ENCODE measurements at places on chromosomes 2 and 18. TPM values are rescaled to one million over a fixed set of nuclear protein-coding genes. Genes with fewer than 3 reads are reported as not detected.

The TDRD15 gene
- not detected for total RNA-seq

The MLPH gene
- total RNA-seq = not detected

The CABYR gene
- total RNA-seq = 0.73 TPM

The COLEC12 gene
- not detected for total RNA-seq

The MROH2A gene
- total RNA-seq = not detected

The SNTG2 gene
- total RNA-seq = 0.57 TPM

The MFSD6 gene
- 47.5 TPM for total RNA-seq

The ZNF512 gene
- total RNA-seq = 39.8 TPM

The GREB1 gene
- 0.25 TPM for total RNA-seq

The HRH4 gene
- total RNA-seq = 2.0 TPM

The MARCO gene
- total RNA-seq = not detected

The OXER1 gene
- total RNA-seq = 0.68 TPM

The GAREM1 gene
- total RNA-seq = not detected

The MYO3B gene
- total RNA-seq = 1.2 TPM

The KIAA1328 gene
- total RNA-seq = 9.5 TPM

The MYCN gene
- not detected for total RNA-seq

The TGOLN2 gene
- total RNA-seq = 133 TPM

The PARD6G gene
- 0.05 TPM for total RNA-seq

The IL36A gene
- total RNA-seq = not detected

The SCN2A gene
- 0.30 TPM for total RNA-seq

The TUBB8B gene
- total RNA-seq = not detected

The SLC40A1 gene
- total RNA-seq = 6.0 TPM

The ATIC gene
- 192 TPM for total RNA-seq

The WNT10A gene
- total RNA-seq = 0.16 TPM

The SLC38A11 gene
- total RNA-seq = not detected

The POTEJ gene
- not detected for total RNA-seq

The KCNIP3 gene
- not detected for total RNA-seq

The PLA2R1 gene
- not detected for total RNA-seq

The CELF4 gene
- not detected for total RNA-seq

The TWIST2 gene
- total RNA-seq = not detected

The GKN1 gene
- not detected for total RNA-seq

The ABHD1 gene
- total RNA-seq = 0.52 TPM

The NPPC gene
- total RNA-seq = not detected

The HAAO gene
- total RNA-seq = 2.2 TPM

The CRYGC gene
- total RNA-seq = not detected

The EPAS1 gene
- total RNA-seq = 21.1 TPM

The RGPD3 gene
- 0.30 TPM for total RNA-seq

The MEIS1 gene
- not detected for total RNA-seq

The ZNF236 gene
- total RNA-seq = 23.2 TPM

The VIT gene
- total RNA-seq = not detected

The SERPINB7 gene
- not detected for total RNA-seq

The LYPD6 gene
- total RNA-seq = not detected

The CD8A gene
- 3.2 TPM for total RNA-seq

The MGAT4A gene
- 69.5 TPM for total RNA-seq

The OSBPL1A gene
- total RNA-seq = 0.68 TPM

The APOB gene
- total RNA-seq = not detected

The SPHKAP gene
- not detected for total RNA-seq

Measured in T-helper 2 cell treated with Interferon-gamma antibody and Interleukin-4, amounts not matched to agents 100 ng/mL and 5 ng/mL, for 36 hours (primary cell).